ENCODE measurements at places on chromosomes 4 and X.

- DNase-seq, result no peak
Measured at GRCh38 chr4:53014881-53015280, 152.8 kb downstream of the RASL11B start.

DNA sequence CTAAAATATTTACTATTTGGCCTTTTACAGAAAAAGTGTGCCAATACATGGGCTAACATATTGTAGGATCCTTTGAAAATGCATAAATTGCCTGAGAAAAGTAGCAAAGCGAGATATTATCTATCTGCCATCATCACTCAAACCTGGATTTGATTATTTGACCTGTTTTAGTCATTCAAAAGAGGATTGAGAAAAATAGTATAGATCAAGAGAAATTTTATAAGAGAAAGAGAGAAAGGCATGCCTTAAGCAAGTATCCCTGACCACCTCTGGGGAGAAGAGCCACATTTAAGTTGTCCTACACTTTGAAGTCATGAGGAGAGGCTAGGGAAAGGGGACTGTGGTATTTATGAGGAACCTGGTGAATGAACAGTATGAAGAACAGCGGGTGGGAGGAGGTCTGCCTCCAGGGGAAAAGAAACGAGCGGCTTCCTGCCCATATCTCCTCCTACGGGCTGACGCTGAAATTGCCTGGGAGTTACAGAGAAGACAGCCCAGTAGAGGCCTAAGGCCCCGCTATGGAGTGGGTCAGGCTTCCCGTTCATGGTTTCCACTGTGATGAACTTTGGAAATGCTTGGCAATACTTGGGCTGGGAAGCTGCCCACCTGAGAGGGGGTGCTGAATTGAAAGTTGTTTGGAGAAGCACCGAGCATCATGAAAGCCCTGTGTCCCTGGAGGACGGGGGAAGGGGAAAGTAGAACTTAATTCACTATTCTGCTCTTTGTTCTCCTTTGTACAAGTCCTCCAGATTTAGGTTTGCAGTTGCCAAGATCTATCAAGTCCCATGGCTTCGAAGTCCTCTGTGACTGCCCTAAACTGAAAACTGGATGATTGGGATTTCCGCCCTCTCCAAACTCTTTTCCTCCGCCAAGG lies 106.9 kb upstream of the ACSL4 start:
- no peak for DNase-seq

DNA sequence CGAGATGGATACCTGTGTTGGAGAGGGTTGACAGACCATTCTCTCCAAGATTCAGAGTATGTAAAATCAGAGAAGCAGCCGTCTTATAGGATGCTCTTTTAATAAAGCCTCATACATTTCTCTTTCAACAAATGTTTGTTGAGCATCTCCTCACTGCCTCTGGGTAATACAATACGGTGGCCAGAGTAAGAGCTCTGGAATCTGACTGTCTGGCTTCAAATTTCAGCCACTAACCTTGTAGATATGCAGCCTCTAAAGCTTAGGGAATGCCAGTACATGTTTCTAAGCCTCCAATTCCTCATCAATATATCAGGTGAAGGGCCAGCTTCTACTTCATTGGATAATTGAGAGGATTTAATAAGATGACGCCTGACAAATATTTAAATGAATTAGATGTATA lies 61.3 kb downstream of the CLNK start:
- DNase-seq, result no peak

- DNase-seq, result no peak
Measured at GRCh38 chrX:23692166-23692565, 24.9 kb downstream of the PRDX4 start.

DNA sequence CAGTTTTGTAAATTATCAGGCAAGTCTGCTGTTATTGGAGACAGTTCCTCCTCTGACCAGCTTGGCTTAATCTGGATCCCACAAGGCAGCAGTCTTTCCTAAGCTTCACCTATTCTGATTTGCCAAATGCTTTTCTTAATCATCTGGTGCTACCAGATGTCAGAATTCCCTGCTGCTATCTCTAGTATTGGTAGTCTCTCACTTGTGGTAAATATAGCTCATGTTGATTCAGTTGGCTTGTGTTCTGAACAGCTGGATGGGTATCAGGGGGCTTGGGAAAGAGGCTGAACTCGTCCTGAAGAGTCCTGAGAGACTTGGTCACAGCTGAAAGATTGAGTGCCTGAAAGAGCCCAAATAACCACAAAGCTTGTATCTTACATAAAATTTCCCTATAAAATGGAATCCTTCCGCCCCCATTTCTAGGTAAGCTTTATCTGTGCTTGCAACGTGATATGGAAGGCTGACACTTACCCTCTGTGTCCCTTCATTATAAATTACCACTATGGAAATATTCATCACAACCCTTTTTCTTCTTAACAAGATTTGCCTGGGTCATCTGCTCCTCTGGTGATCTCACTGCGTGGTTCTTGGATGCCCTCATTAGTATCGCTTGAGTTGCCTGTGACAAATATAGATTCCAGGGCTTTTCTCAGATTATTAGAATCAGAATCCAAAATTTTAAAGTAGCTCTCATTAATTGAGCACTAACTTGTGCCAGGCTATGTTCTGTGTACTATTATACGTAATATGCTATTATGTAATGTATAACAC lies 104.1 kb upstream of the GPRIN3 start:
- no peak for DNase-seq

DNA sequence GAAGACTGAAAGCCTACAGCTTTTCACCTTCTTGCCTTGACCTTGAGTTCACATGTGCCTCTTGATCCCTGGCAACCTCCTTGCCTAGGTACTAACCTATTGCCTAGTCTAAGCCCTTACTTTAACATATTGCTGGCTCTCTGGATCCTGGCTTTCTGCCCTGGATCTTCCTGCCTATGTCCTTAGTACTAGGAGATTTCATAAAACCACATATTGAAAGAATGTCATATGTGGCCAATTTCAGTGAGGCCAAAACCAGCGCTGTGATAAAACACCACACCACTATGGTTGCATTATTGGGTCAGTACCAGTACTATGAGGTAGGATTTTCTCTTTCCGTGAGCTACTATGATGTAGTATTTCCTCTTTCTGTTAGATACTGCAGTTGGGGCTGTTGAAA lies 80.4 kb downstream of the CT47B1 start:
- DNase-seq, result no peak

DNA sequence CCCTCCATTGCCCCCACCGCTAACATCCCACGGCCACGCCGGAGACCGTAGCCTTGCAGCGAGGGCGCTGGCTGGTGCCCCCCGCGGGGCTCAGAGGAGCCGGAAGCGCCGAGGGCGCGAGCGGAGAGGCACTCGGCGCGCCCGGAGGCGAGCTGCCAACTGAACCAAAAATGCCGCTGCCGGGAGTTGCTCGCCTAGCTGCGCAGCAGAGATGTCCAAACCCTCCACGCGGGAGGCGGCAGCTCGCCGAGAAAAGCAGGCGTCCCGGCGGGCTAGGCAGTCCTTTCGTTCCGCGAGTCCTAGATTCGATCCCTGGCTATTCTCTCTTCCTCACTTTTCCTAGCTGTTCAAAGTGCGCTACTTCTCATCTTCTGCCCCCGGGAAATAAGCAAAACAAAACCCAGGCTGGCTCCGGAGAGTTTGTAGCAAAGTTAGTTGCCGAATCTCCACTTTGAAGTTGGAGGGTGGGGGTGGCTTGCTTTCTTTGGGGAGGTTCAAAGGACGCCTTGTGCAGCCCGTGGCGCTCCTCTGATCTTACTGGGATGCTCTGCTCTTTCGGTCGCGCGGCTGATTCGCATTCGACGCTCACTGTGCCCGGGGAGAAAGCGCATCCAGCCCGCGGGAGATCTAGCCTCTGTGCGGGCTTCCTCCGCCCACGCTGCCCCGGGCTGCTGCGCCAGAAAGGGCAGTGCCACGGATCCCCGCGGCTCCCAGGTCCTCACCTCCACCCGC lies 723 bp downstream of the NKX6-1 start:
- DNase-seq, result no peak

DNA sequence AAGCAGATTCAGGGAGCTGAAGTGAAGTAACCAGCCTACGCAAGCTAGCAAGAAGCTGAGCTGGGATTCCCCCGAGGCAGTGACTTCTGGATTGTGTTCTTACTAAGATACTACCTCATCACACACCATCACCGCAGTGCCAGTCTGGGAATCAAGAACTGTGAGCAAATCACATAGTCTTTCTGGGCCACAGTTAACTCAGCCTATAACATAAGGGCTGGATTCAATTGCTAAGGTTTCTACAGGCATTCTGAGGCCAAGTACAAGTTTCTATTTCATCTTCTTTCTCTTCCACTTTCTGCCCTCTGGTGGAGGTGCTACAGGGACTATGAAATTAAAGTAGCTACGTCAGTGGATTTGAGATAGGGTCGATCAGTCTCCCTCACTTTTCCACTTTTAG lies 1.4 kb upstream of the CORIN start:
- DNase-seq, result no peak

DNA sequence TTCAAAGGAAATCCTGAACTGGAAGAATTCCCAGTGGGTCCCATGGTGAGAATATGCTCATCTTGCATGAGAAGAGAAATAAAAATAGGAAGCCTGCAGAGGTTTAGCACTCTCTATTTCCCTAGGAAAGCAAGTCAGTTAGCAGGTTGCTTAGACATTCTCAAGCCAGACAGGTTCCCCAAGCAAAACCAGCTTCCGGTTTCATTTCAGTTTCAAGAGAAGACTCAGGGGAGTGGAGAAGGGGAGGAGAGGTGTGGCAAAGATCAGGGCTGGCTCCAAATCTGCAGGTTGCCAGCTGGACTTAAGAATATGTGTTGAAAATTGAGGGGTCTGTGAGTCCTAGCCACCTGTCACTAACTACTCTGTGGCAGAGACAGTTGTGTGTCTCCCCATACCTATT lies 107.5 kb downstream of the CLNK start:
- DNase-seq, result no peak

GRCh38 chrX:9286234-9286633 lies 178.6 kb upstream of the TBL1X start:
- DNase-seq, result no peak

All from DND-41 (cell line).